ENCODE measurements at places on chromosomes 7 and 10. TPM values are rescaled to one million over a fixed set of nuclear protein-coding genes. Genes with fewer than 3 reads are reported as not detected.

GRCh38 chr10:23448802-23449570, 10.1 kb downstream of the OTUD1 start:
- H3K4me3 ChIP-seq = no peak overlapping the region
- peaks cover 33% of the 10 kb centered on the region for H3K4me1 ChIP-seq
- H3K27me3 ChIP-seq = no peaks in the 10 kb centered on the region
- no peak for DNase-seq
- H3K27ac ChIP-seq = peak overlapping the region; percentile 74

Gene CHST3
- total RNA-seq = 0.52 TPM

DNA sequence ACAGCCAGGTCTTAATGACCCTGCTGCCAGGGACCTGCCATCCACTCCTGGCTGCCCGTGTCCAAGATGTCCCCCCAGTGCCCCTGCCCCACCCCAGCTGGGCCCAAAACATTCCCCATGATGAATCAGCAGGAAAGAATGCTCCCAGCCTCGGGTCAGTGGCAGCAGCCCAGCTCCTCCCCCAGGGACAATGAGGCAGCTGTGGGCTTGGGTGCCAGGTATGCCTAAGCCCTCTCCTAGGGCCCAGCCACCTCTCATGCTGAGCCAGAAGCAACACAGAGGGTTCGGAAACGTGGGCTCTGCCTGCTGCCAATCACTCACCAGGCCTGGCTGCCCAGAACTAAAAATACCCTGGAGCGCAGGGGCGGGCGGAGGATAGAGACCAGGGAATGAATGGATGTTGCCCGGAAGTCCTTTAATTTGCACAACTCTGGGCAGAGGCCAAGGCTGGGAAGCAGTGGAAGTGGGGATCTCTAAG, 1.5 kb upstream of the LOXL4 start:
- no peak overlapping the region for H3K27ac ChIP-seq
- H3K4me3 ChIP-seq = no peak overlapping the region
- DNase-seq = no peak
- no peaks in the 10 kb centered on the region for H3K4me1 ChIP-seq
- H3K27me3 ChIP-seq = peaks cover 54% of the 10 kb centered on the region
- no peaks in the 10 kb centered on the region for H3K36me3 ChIP-seq

DNA sequence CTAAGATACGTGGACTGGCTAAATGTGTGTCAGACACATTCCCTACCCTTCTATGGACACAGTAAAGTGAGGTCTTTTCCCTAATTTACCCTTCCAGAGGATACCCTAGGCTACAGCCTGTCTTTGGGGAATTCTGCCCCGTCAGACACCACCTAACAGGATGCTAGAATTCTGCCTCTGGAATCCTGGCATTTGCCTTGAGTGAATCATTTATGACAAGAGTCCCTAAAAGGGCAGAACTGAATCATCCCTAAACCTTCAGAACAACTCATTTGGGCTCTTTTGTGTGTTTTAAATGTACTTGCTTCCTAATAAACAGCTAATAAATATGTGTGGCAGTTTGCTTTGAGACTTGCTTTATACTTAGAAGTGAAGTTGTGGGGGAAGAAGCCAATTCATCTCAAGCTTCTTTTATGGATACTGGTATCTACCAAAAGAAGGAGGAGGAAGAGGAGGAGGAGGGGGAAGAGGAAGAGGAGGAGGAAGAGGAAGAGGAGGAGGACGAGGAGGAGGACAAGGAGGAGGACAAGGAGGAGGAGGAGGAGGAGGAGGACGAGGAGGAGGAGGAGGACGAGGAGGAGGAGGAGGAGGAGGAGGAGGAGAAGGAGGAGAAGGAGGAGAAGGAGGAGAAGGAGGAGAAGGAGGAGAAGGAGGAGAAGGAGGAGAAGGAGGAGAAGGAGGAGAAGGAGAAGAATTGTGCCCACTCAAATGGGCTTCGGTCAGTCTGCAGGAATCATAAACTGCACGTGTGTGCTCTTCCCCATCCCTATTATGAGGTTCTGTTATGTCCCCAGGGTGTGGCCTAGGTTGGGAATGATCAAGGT, 27.1 kb downstream of the PARP12 start:
- DNase-seq = no peak
- peak overlapping the region; percentile 30 for H3K27ac ChIP-seq
- H3K36me3 ChIP-seq = peaks cover 74% of the 10 kb centered on the region
- H3K4me3 ChIP-seq = no peak overlapping the region
- no peaks in the 10 kb centered on the region for H3K27me3 ChIP-seq

- no peak overlapping the region for H3K4me3 ChIP-seq
- no peak overlapping the region for H3K27ac ChIP-seq
- H3K4me1 ChIP-seq = peaks cover 80% of the 10 kb centered on the region
- no peaks in the 10 kb centered on the region for H3K27me3 ChIP-seq
- DNase-seq = no peak
These were observed 38.8 kb downstream of the FAM53B start for GRCh38 chr10:124705381-124705740.

GRCh38 chr10:88725798-88726197, 19.7 kb downstream of the LIPK start:
- no peak overlapping the region for H3K4me3 ChIP-seq
- H3K27me3 ChIP-seq = peaks cover 32% of the 10 kb centered on the region
- H3K4me1 ChIP-seq = peaks cover 6% of the 10 kb centered on the region
- H3K36me3 ChIP-seq = no peaks in the 10 kb centered on the region
- DNase-seq = no peak

Gene HOXA7
- total RNA-seq = not detected

DNA sequence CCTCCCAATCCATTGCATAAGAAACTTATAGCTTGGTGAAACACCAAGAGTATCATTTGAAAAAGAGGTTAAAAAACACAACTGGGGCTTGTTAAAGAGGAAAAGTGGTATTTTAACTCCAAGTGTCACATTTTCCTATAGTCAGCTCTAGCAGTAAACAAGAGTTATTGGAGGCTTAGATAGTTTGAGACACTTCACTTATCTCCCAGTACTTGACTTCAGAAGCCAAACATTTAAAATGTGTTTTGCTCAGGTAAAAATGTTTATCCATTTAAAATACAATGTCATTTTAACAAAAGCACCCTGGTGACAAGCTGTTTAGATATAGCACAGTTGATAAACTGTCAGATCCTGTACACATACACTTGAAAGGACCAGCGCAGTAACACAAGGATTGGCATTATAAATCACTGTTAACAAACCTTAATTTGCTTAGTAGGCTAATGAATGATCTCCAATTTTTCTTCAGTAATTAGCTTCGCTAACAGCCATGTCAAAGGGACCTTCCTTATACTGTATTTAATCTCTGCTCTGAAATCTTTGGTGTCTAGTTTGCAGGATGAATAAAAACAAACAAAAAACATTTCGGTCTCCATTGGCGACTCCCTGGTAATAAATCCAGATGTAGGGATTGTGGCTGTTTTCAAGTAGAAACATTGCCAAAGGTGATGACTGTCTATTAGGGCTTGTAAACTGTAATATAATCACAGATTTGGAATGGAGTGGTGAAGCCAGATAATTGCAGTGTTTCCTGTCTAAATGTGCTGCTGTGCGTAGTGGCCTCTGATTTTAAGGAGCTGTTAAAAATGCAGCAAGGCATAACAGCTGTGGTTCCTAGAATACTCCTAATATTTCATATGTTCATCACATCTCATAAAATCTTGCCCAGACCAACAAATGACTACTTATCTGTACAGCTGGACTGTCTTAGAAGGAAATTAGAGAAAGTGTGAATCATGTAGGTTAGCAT, 545.1 kb downstream of the AUTS2 start:
- H3K4me3 ChIP-seq = no peak overlapping the region
- no peak for DNase-seq
- no peaks in the 10 kb centered on the region for H3K36me3 ChIP-seq
- H3K4me1 ChIP-seq = no peaks in the 10 kb centered on the region

Gene UPP1
- 52.9 TPM for total RNA-seq

DNA sequence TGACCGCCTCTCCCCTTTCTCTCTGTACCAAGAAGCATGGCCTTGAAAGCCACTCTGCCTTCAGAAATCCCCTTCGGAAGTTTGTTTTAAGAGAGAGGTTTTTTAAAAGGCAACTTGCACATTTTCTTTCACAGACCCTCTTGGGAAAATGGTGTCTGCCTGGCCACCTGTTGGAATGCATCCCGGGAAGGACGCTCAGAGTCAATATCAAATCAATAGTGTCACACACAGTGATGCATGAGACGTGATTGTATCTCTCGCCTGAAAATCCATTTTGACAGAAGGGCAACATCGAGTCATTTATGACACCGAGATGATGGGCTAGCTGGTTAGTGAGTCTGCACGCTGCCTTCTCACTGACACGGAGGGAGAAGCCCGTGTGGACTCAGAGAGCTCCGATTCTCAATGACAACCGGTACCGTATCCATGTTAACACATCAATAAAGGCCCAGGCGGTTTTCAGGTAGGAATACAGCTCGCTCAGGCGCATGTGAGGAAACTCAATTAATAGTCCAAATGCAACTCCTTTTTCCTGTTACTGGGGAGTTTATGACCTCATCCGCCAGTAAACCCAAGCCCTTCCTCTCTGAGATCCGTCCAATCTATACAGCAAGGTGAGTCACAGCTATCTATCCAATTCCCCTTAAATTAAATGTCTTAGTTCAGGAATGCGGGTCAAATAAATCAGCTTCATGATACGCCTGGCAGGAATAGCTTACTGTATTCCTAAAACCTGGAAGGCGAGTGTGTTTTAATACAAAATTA, 621.5 kb upstream of the MKI67 start:
- no peaks in the 10 kb centered on the region for H3K36me3 ChIP-seq
- no peak overlapping the region for H3K4me3 ChIP-seq
- no peak for DNase-seq
- H3K27me3 ChIP-seq = no peaks in the 10 kb centered on the region

GRCh38 chr10:2619916-2620315, 447.4 kb upstream of the PFKP start:
- H3K4me3 ChIP-seq = no peak overlapping the region
- no peaks in the 10 kb centered on the region for H3K4me1 ChIP-seq
- no peak overlapping the region for H3K27ac ChIP-seq
- H3K27me3 ChIP-seq = no peaks in the 10 kb centered on the region

GRCh38 chr7:105932835-105933477, 30.1 kb upstream of the CDHR3 start:
- peaks cover 11% of the 10 kb centered on the region for H3K4me1 ChIP-seq
- no peak overlapping the region for H3K4me3 ChIP-seq
- DNase-seq = no peak
- H3K36me3 ChIP-seq = no peaks in the 10 kb centered on the region
- H3K27me3 ChIP-seq = peaks cover 9% of the 10 kb centered on the region

GRCh38 chr10:79236433-79236765, 110.9 kb upstream of the PPIF start:
- peaks cover 19% of the 10 kb centered on the region for H3K4me1 ChIP-seq
- DNase-seq = no peak
- H3K36me3 ChIP-seq = peaks cover 3% of the 10 kb centered on the region
- H3K4me3 ChIP-seq = no peak overlapping the region
- H3K27me3 ChIP-seq = no peaks in the 10 kb centered on the region
- no peak overlapping the region for H3K27ac ChIP-seq

Gene MNX1
- total RNA-seq = not detected

DNA sequence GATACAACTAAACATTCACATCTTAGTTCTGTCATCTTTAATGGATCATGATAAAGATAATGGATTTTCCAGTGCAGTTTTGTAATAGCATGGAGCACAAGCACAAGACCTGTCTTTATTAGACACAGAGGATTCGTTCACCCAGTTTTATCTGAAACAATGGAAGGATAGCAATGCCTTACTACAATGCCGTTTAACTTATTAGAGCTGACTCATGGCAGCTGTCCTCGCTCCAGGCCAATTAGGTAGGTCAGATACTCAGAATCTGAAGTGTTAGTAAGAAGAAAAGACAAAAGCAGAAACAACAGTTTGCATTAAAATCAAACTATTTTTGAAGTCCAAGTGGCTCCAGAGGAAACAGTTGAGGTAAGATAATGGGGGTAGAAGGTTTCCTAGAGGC, 12.8 kb downstream of the OR13A1 start:
- DNase-seq = no peak
- no peak overlapping the region for H3K27ac ChIP-seq
- no peaks in the 10 kb centered on the region for H3K4me1 ChIP-seq

DNA sequence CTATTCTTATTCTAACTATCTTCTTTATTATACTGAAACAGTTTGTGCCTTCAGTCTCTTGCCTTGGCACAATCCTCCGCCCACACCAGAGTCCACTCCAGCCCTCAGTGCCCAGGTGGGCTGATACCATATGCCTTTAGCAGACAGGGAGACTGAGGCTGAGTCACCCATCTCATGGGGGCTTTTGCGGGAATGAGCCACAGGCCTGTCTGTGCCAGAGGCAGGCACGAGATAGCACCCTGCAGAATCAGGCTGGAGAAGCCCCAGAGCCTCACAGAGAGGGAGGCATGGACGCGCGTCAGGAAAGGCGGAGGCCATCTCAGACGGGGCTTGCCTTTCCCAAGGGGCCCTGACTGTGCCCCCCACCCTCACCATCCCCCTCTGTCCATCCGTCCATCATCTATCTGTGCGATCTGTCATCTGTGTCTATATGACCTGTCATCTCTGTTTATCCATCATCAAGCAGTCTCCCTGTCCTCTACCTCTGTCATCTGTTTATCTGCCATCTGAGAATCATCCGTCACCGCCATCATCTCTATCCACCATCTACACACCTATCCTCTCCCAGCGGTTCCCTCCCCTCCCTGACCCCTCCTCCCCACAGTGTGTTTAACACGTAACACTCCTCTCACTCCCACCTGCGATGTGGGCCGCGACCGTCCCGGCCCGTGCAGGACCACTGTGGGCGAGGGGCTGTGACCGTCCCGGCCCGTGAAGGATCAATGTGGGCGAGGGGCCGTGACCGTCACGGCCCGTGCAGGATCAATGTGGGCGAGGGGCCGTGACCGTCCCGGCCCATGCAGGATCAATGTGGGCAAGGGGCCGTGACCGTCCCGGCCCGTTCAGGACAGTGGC, 7.3 kb upstream of the ADAP1 start:
- no peak overlapping the region for H3K4me3 ChIP-seq
- peaks cover 2% of the 10 kb centered on the region for H3K27me3 ChIP-seq
- peaks cover 4% of the 10 kb centered on the region for H3K36me3 ChIP-seq

DNA sequence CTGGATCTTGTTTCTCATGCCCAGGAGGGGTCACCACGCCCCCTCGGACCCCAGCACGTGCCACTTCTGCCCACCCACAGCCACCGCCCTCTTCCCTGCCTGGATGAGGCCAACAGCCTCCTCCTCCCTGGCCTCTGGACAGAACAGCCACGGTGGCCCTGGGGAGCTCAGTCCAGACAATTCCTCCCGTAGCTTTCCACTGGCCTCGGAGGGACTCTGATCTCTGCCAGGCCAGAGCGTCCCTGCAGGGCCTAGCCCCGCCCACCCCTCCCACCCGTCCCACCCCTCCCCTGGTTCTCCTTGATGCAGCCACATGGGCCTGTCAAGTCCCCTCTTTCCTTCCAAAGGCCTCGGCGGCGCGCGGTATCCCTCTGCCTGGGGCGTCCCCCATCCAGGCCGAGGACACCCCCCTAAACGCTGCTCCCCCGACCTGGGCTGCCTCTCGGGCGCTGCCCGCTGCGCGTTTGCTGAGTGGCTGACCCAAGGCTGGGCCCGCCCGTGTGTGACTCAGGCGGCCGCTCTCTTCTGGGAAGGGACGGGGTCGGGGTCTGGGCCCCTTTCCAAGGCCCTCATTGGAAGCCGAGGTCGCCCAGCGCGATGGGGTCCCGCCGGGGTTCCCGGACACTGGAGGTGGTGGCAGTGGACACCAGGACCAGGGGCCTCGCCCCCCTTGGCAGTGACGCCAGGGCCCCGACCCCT, 557 bp downstream of the TMEM120A start:
- H3K27ac ChIP-seq = no peak overlapping the region
- H3K4me3 ChIP-seq = peak overlapping the region; percentile 80
- peaks cover 29% of the 10 kb centered on the region for H3K4me1 ChIP-seq
- DNase-seq = no peak
- H3K27me3 ChIP-seq = no peaks in the 10 kb centered on the region

- no peaks in the 10 kb centered on the region for H3K36me3 ChIP-seq
- peaks cover 6% of the 10 kb centered on the region for H3K4me1 ChIP-seq
- H3K27me3 ChIP-seq = peaks cover 40% of the 10 kb centered on the region
- no peak for DNase-seq
- H3K4me3 ChIP-seq = no peak overlapping the region
These were observed 4.0 kb upstream of the GFRA1 start for GRCh38 chr10:116276981-116277380.

Measured in activated T-helper 2 cell treated with anti-CD3 and anti-CD28 coated beads, Interferon-gamma antibody, Interleukin-2, Interleukin-4, amounts not matched to agents 10 μg/mL and 5 μg/mL and 100 μg/mL, durations not matched to agents 14 hours and 24 hours and 36 hours (primary cell).